Suppressor macrophage treated with lipopolysaccharide for 1 hour (primary cell): ENCODE measurements at places on chromosomes 12 and 14.

DNA sequence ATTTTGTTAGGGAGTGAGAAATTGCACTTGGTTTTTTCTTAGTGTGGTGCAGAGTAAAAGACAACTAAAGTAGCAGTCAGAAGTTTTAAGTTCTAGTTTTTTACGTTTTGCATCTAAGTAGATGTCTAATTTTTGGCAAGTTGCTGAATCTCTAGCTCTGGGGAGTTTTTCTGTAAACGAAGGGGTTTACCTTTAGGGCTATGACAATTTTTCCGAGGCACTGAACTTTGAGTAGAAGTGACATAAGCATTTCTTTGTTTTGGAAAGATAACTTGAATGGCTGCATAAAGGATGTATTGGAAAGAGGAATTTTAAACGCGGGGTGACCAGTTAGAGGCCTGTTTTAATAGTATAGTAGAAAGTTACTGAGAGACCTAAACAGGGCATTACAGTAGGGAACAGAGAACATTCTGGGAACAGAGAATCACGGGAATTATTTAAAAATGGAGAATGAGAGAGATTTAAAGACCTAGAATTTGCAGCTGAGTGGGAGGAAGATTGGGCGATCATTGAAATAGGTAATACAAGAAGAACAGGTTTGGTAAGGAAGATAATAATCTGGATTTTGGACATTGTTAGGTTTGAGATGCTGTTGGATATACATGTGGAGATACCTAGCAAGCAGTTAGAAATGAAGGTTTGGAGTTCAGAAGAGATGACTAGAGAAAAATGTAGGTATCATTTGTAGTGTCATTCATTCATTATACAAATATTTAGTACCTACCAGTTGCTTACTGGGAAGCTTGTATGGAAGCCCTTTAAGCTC, 1.2 kb downstream of the ZNF410 start:
- no peak for DNase-seq

DNA sequence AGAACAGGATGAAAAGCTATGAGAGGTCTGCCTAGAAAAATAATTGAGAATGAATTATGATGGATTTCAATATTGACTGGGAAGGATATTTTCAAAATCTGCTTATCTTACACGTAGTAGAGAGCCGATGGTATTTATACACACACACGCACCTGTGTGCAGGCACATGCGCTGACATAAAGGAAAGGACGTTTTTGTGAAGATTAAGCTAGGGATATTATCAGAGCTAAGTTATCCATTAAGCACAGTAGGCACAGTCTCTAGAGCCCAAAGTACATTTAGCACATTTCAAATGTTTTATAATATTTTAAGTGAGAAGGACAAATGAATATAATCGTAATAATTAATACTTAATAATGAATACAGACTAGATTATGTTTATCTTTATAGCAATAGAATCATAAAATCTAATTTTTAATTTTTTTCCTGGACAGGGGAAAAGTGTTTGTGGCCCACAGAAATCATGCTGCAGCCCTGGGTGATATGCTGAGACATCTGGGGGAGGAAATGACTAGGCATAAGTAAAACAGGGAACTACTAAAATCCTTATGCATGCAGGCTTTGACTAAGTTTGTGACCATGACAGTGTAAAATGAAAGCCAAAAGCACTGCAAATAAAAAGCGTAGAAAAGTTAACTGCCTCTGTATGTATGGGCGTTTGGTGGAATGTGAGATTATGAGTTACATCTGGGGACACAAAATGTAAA, 146.1 kb downstream of the KITLG start:
- DNase-seq = peak; percentile 77

DNA sequence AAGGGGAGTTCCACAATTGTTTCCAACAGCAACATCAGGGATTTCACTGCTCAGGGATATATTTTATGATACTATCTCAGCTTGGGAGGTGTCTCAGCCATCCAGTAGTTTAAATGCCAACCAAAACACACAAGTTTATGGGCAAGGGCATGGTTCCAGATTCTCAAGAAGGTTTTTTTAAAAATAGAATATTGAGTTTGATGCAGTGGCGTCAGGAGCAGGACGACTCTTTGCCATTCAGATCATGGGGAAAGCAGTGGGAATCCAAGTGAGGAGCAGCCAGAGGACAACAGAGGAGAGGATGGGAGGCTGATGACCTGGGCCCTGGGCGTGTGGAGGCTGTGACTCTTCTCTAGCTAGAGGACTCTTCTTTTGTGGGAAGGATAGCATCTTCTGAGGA, 25.7 kb downstream of the TSHR start:
- DNase-seq = no peak

DNA sequence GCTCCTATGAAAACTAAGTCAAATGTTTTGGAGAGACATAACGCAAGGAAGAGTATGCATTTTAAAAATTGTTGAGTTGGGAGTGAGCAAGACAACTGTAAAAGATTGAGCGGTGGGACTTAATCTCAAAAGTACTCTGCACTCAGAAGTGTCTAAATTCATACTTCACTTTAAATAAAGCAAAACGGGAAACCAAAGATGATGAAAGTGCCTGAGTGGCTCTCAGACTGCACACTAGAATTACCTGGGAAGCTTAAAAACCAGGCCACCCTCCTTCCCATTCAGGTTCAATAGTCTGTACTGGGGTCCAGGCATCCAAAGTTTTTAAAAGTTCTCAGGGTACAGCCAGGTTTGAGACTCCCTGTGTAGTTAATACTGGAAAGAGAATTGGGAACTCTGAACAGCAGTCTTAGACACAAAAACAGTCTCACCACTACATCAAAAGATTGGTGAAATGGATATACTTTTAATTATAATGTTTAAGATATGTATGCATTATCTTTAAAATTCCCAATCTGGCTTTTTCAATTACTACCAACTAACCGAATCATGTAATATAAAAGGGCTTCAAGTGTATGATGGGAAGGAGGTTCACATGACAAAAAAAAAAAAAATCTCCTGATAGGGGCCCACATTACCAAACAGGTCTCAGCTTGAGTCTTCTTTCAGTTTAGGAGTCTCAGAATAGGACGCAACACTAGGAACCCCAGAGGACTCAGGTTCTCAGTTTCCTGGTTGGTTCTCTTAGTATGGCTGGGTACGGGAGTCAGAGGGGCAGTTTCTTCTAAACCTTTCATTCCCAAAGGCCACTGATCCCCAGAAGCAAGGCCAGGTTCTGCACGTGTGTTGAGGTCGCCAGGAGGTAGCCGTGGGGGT, 1.0 kb downstream of the HOMEZ start:
- peak; percentile 54 for DNase-seq

- DNase-seq = no peak
Measured at GRCh38 chr12:14695715-14696141, 671 bp downstream of the GUCY2C start.
